ENCODE measurements at places on chromosomes 2 and 18. TPM values are rescaled to one million over a fixed set of nuclear protein-coding genes. Genes with fewer than 3 reads are reported as not detected.

Gene RPRM
- not detected for total RNA-seq

Gene MAP3K19
- not detected for total RNA-seq

Gene IL1RL1
- 0.18 TPM for total RNA-seq

Gene GALNT13
- not detected for total RNA-seq

Gene POTEJ
- total RNA-seq, result not detected

Gene C2orf49
- total RNA-seq, result 13.2 TPM

Gene LYPD6
- not detected for total RNA-seq

Gene AQP12A
- total RNA-seq, result not detected

Gene CNPPD1
- 67.8 TPM for total RNA-seq

Gene AQP12B
- not detected for total RNA-seq

Gene RIT2
- total RNA-seq, result not detected

Gene RBM44
- total RNA-seq, result 0.56 TPM

Gene LCT
- 0.11 TPM for total RNA-seq

Data from GM12878 (cell line).